Stimulated activated CD8-positive, alpha-beta memory T cell treated with anti-CD3 and anti-CD28 coated beads, Interleukin-15, amount 100 ng/mL, for 1 hour (primary cell): ENCODE measurements at places on chromosomes 7 and 10.

GRCh38 chr10:25455980-25456567, 281.3 kb downstream of the GPR158 start:
- no peak for DNase-seq

DNA sequence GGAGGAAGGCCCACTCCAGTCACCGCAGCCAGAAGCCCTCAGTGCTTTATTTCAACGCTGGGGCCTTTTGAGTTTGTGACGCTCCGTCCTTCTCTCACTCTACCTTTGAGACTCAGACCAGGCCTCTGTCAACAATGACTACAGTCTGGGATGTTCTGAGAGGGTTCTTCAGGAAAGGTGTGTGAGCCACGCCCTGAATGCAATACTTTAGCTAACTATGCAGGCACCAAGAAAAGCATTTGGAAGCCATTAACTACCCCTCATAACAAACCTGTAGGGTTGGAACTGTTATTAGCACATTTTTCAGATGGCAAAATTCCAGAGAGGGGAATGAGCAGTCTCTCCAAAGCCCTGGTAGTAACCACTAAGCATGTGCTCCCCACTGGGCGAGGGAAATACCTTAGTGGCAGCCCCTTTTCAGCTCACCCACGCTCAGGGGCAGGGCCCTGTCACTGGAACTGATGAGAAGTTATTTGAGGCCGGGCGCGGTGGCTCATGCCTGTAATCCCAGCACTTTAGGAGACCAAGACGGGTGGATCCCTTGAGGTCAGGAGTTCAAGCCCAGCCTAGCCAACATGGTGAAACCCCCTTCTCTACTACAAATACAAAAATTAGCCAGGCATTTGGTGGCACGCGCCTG, 5.7 kb upstream of the ARPC1B start:
- DNase-seq, result no peak

DNA sequence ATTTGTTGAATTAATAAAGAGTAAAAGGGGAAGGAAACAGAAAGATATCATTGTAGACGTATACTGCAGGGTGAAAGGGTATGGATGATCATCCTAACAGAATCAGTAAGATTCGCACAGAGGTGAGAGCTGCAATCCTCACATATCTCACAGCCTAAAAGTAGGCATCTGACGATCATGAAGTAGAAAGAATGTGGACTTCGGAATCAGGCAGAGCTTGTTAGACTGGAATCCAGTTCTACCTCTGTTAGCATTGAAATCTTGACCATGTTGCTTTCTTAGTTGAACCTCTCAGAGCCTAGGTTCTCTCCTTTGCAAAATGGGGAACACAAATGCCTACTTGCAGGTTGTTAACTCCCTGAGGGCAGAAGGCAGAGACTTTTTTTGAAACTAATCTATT, 320.0 kb upstream of the C7orf33 start:
- no peak for DNase-seq

DNA sequence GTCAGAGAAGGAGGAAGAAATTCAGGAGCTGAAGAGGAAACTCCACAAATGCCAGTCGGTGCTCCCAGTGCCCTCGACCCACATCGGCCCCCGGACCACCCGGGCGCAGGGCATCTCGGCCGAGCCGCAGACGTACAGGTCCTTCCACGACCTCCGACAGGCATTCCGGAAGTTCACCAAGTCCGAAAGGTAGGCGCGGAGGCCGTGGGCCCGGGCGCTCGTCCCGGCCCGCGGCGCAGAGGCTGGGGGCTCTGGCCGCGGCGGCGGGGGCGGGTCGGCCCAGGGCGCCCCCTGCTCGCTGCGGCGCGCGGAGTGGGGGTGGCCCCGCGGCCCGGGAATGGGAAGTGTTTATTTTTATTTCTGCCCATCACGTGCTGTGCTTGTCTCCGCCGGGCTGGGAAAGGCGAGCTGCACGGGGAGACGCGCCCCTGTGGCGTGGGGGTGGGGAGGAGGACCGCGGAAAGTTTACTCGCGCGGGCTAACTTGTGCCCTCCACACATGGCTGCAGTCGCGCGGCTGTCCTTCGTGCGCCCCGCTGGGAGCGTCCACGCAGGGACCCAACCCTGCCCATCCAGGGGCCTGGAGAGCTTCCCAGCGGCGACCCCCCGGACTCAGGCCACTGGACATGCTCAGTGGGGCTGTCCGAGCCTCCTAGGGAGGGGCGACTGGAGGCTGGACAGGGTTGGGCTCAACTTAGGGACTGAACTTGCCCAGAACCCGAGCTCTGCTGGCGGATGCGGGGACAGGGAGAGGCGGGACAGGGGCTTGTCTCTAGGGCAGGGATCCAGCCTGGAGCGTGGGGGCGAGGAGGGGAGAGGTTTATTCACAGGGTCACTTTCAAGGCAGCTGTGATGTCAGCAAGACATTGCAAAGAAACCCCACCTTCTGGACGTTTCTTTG, 82.6 kb upstream of the PRKG1 start:
- DNase-seq, result no peak

- no peak for DNase-seq
Observed at GRCh38 chr7:12839508-12840153, 152.2 kb downstream of the ARL4A start.

GRCh38 chr10:48237259-48238250, 36.9 kb downstream of the FRMPD2 start:
- no peak for DNase-seq

GRCh38 chr7:19665399-19666008, 43.3 kb downstream of the POLR1F start:
- DNase-seq, result no peak

DNA sequence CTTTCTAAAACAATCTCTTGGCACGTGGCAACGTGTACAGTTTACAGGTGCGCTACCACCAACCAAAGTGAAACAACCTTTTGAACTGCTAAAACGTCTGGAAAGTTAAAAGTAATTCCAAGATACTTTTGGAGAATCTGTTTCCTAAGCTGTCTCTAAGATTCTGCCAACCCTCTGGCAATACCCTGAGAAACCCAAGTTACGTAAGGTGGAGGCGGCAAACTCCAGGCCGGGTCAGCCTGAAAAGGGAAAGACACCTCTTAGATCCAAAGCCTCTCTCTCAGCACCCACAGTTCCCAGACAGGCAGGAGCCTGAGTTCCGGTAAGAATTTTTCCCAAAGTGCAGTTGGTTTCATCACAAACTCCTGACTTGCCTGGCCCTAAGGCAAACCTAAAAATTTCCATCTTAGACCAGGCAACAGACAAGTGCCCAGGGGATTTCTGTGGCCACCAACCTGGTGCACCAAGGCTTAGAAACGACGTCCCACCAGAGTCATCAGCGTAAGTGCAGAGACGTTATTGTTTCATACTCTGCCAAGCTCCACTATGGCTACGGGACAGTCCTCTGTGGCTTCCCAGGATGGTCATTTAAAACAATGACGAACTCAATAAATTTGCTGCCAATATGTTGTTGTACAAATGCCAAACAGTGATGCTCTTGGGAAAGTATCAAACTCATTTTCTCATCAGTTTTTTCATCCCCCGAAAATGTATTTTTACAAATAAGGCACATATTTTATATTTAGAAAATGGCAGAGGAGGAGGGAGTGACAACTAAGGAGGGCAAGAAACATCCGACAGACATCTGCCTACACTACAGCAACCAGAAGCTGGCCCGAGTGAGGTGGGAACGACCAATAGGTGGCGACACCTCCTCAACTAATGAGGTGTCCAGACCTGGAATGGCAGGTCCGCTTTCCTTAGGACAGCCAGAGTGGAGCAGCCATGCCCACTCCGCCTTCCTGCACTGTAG, 205.8 kb upstream of the FRMD4A start:
- peak; percentile 28 for DNase-seq

DNA sequence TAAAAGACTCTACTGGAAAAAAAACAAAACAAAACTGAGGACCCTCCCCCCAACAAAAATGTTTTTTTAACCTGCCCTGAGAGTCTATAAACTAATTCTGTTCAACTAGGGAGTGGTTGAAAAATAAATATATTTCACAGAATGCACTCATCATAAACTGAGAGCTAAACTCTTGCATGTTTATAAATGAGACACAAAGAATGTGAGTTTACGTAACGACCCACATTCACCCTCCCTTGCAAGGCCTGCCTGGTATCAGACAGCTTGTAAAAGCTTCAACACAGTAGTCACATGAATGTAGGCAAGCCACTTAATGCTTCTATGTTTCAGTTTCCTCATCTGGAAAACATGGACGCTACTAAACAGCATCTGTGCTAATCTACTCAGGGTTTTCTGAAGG, 50.3 kb downstream of the JAZF1 start:
- no peak for DNase-seq

DNA sequence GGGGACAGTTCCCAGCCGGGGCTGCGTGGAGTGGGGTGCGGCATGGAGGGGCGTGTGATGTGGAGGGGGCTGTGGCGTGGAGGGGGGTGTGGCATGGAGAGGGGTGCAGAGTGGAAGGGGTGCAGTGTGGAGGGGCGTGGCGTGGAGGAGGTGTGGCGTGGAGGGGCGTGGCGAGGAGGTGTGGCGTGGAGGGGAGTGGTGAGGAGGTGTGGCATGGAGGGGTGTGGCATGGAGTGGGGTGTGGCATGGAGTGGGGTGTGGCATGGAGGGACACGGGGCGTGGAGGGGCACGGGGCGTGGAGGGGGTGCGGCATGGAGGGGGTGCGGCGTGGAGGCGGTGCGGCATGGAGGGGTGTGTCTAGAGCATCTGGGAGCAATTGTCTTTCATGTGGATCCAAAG, 33.6 kb downstream of the NKX6-2 start:
- no peak for DNase-seq

- DNase-seq, result no peak
Observed at GRCh38 chr10:131980761-131981428, 828 bp downstream of the BNIP3 start.
